ENCODE measurements at places on chromosomes 12 and 14.

GRCh38 chr12:117134059-117134458 is 34.8 kb upstream of the TESC start:
- DNase-seq: no peak

GRCh38 chr14:96730386-96730785 is 66.8 kb upstream of the VRK1 start:
- DNase-seq: no peak

DNA sequence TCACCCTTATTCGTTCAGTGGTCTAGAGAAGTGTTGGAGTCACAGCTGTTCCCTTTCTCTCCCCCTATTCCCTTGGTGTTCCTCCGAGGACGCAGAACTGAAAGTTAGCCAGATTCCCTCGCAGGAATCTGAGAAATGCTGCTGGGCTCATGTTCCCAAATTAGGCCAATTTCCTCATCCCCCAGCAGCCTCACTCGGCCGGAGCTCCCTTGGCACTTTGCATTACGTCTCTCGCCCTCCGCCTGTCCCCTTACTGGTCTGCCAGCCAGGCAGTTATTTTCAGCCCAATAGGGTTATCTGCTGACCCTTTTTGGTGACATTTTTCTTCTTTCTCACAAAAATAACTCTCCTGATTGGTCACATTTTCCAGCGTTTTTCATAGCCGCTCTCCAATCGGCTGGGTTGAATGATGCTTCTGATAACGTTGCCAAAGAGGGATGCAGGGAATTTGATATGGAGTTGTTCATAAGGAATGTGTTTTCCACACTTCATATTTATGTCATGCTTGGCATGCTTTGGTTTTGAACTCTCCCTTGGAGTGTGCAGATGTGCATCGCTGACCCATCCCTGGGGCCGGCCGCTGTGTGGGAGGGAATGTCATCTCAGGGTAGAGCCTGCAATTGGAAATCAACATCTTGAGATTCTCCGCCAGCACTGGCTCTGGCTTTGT is 9.9 kb downstream of the IFT43 start:
- no peak for DNase-seq

DNA sequence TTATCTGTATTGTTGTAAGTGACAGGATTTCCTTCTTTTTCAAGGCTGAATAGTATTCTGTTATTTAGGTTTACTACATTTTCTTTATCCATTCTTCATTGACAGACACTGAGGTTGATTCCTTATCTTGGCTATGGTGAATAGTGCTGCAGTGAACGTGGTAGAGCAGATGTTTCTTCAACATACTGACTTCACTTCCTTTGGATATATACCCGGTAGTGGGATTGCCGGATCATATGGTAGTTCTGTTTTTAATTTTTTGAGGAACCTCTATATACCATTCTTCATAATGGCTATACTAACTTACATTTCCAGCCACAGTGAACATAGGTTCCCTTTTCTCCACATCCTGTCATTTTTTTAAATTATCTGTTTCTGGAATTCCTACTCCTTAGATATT is 21.8 kb downstream of the DERA start:
- no peak for DNase-seq

DNA sequence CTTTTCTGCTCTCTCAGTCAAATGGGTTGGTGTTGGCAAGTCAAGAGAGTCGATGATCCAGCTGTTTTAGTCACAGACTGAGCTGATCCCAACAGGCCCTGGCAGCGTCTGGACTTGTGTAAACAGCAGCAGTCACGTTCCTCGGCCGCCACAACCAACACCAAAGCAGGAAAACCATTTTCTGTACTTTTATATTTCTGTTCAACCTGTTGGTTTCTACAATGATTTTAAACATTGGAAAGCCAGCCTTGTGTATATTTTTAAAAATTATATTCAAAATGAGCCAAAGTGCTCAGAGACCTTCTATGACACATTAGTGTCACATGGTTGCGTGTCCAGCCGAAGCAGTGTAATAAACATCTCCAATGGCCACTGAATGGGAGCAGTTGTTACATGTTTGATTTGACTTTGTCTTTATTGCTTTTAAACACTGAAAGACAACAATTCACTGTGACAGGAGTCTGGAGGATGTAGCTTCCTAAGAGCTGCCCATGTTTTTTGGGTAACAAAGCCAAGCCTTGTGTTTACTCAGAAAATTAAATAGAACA is 5.9 kb upstream of the SIVA1 start:
- DNase-seq: peak; percentile 89

GRCh38 chr12:74584483-74585062 is 46.9 kb downstream of the ATXN7L3B start:
- DNase-seq: no peak

DNA sequence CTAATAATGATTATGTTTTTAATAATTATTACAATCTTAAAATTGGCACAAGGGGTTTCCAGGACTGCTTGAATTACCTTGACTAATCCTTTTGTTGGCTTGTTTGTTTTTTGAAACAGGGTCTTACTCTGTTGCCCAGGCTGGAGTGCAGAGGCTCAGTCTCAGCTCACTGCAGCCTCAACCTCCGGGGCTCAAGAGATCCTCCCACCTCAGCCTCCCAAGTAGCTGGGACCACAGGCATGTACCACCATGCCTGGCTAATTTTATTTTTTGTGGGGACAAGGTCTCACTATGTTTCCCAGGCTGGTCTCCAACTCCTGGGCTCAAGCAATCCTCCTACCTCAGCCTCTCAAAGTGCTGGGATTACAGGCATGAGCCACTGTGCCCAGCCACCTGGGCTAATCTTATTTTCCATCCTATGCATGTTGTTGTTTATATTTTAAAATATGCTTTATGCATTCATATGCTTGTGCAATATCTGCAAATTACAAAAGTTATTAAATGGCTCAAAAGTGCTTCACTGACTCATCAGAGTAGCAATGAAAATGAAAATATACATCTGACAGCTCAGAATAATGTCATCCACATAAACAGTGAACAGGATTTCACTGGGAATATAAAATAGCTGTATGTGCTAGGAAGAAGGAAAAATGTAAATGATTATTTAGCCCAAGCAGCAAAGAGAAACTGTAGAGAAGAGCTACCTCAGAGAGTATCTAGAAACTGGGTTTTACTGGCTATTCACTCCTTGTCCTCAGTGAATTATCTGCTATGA is 24.8 kb upstream of the PLEKHG6 start:
- no peak for DNase-seq

- no peak for DNase-seq
These were observed 2.4 kb downstream of the EAPP start for GRCh38 chr14:34536951-34537676.

GRCh38 chr12:57549909-57550640 is at the start of gene KIF5A:
Gene KIF5A (plus strand): TSS chr12:57550044. CDS start chr12:57550272, 228 bp downstream.
- peak; percentile 49 for DNase-seq

- peak; percentile 59 for DNase-seq
These were observed 303.9 kb upstream of the FKBP4 start for GRCh38 chr12:2490831-2491230.

DNA sequence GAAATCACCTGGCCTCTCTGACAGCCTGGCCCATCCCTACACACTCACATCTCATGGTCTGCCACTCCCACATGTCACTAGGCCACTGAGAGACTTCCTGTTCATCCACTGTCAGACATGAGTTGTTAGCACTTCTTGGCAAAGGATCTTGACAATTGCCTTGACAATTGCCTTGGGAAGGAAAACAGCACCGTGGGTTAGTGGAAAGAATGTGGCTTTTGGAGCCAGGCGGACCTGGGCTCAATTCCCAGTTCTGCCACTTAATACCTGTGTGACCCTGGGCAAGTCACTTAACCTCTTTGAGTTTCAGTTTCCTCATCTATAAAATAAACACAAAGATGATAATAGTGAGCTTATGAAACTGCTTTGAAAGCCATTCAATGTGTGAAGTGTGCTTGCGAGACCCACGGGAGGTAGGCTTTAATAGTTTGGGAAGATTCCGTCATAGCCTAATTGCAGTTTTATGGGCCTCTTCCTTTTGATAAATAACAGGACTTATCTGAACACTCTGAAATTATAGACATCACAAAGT is 250.4 kb downstream of the C12orf75 start:
- DNase-seq: no peak

- no peak for DNase-seq
These were observed 234.7 kb downstream of the ANO2 start for GRCh38 chr12:5710260-5710878.

DNA sequence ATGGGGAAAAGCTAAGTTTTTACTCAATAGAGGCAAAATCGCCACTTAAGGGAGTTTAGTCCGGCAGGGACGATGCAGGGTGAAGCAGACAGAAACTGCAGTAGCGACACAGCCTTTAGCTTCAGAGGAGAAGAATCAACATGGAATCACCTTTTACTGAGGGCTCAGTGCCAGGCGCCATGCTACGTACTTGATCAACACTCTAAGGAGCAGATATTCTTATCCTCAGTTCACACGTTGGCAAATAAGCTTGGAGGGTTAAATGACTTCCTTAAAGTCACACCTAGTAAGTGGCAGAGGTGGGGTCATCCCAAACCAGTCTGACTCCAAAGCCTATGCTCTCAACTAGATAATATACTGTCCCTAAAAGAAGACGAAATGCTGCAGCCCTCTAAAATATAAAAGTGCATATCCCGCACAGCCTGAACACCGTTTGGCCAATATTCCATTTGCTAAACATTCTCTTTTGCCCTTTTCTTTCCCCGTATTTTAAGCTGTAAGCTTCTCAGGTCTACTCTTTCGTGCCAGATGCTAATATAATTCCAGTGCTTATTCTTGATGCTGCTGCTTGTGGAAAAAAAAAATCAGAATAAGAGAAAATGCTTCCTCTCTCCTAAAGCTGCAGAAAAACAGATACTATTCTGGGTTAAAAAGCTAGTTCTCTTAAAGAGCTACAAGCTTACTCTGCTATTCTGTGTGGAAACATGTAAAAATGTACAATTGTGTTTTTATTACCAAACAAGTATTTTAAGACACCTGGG is 10.9 kb downstream of the CCDC92 start:
- no peak for DNase-seq

GRCh38 chr14:67373347-67373746 is 13.2 kb downstream of the EIF2S1 start:
- no peak for DNase-seq

DNA sequence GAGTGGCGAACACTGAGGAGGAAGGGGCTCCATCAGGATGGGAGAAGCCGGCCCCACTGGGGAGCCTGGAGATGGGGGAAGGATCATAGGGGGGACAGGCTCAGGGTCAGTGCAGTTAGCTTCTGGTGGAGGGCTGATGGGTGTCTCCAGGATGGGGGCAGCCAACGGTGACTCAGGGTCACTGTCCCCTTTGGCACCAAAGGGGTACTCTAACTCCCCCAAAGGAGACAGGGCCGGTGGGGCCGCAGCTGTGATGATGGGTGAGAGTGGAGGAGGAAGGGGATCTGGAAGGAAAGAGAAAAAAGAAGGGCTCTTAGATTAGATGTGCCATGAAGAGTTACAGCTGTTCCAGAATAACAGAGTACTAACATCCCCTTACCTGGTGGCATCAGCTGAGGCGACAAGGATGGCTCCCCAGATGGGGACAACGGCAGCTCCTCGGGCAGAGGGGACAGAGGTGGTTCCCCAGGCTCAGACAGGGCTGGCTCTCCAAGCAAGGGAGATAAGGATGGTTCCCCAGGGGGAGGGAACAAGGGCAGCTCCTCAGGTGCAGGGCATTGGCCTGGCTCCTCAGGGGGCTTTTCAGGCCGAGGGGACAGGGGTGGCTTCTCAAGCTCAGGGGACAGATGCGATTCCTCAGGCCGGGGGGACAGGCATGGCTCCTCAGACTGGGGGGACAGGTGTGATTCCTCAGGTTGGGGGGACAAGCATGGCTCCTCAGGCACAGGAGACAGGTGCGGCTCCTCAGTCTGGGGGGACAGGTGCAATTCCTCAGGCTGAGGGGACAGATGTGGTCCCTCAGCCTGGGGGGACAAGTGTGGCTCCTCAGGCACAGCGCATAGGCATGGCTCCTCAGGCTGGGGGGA is 9.9 kb downstream of the KMT2D start:
- DNase-seq: no peak

- DNase-seq: no peak
These were observed 13.8 kb downstream of the MGST1 start for GRCh38 chr12:16361142-16361783.

DNA sequence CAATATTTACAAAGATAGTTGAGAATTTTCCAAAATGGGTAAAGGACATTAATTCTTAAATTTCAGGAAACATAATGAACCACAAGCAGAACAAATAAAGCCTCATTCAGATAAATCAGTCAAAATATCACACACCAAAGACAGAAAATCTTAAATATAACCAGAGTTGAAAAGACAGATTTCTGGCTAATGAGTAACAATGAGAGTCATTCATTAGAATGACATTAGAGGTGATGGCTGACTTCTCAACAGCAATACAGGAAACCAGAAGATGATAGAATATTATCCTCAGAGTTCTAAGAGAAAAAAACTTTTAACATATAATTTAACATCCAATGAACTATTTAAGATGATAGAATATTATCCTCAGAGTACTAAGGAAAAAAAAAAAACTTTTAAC is 124.2 kb downstream of the DENND5B start:
- DNase-seq: no peak

DNA sequence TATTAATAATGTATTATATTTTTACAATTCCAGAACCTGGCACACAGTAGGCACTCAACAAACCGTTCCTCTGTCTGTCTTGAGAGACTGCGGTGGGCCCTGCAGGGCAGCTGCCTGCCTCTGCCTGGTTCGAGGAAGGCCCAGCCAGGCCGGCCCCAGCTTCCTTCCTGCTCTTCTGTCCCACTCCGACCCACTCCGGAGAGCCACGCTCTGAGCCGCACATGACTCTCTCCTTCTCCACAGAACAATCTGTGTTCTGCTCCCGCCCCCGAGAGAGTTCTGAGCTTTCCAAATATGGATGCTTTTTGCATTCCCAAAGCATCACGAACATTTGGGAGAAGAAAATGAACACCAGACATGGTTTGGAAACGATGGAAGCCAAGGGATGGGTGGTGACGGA is 57.3 kb downstream of the TTC7B start:
- DNase-seq: no peak

- no peak for DNase-seq
These were observed 21.0 kb downstream of the CHST11 start for GRCh38 chr12:104477510-104478390.

DNA sequence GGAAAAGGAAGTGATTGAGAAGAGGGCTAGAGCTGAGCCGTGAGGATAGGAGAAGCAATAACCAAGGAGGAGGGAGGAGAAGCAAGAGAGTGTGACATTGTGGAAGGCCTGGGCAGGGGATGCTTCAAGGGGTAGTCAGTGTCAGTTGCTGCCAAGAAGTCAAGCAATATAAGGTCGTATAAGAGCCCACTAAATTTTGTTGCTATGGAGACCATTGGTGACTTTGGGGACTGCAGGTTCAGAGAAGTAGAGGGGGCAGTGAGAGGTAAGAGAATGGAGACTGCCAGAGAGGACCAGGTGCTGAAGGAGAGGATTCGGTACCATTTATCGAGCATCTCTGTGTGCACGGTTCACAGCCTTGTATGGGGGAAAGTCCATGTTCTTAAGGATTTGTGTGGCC is 3.1 kb upstream of the ATXN3 start:
- DNase-seq: no peak

DNA sequence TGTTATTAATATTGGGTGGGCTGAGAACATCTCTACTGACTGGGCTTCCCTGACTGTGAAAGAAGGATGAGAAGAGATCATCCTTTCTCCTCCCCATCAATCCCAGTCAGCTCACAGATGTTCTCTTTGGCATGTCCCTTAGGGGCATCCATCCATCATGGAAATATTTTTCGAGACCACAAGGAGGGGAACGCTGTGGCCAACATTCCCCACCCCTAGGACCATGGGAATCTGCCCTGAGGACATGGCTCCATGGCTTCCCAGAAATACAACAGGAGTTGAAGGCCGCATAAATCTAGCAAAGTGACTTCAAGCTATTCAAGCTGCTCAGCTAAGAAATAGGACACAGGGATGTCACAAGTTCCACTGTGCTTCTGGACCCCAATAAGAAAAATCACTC is 456.8 kb downstream of the MED13L start:
- DNase-seq: no peak
